Stimulated activated naive CD4-positive, alpha-beta T cell treated with Interleukin-2 at 50 U/mL for 16 hours (primary cell): ENCODE measurements at places on chromosomes 13 and 19.

DNA sequence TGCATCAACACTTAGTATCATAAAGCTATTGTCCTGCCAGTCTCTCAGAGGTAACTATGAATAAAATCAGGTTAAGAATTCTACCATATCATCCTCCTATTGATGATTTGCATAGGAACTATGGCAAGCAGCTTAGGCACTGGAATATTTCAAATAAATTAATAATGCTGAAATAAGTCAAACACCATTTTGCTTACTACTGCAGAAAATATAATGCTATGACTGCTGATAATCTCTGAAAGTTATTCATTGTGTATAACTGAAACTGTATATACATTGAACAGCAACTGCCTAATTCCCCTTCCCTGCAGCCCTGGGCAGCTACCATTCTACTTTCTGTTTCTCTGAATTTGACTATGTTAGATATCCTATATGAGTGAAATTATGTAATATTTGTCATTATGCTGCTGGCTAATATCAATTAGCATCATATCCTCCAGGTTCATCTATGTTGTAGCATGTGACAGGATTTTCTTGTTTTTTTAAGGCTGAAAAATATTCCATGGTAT, 318.8 kb upstream of the SGCG start:
- DNase-seq: no peak

DNA sequence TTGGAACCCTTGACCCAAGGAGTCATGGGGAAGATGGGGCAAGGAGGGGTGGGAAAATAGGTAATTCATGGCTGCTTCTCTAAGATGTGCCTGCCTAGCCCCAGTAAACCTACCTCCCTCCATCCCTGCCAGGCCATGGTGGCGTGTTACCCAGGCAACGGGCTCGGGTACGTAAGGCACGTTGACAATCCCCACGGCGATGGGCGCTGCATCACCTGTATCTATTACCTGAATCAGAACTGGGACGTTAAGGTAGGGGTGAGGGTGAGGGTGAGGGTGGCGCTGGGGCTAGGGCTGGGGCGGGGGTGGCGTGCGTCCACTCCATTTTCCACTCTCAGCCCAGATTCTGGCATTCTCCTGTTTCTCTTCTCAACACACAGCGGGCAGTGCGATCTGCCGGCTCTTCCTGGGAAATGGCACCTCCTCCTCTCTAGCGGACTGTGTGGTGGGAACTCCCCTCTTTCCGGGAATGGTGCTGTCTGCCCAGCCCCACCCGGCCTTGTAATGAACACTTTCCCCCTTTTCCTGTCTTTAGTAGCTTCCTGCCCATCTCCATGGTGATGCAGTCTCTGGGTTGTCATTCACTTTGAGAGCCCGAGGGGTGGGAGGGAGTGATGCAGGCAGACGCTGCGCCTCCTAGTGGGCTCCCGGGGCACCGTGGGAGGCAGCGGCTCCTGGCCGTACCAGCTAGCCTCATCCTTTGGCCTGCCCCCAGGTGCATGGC, 7.6 kb downstream of the EGLN2 start:
- DNase-seq: peak; percentile 72

DNA sequence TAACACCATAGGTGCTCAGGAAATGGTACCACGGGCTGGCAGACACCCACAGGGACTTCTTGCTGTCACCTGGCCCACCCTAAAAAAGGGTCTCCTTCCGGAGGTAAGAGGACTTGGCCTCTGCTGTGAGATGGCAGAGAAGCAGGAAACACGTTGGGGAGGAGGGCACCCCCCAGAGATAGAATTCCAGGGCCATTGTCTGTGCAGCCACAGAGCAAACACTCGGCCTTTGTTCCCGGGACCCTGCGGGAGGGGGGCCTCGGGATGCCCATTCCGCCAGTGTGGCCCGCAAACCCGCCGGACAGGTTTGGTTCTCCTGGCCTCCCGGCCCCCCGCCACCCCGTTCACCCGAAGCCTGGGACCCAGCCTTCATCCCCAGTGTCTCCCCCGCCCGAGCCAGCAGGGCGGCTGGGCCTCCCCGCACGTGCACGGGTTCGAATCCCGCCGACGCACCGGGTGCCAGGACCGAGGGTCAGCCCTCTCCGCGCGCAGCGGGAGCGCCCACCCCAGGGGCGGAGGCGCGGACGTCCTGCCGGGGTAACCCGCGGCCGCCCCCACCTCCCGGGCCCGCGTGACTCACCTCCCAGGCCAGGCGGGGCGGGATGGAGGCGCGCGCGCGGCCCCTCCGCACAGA, 714 bp downstream of the PLPP2 start:
- DNase-seq: no peak

DNA sequence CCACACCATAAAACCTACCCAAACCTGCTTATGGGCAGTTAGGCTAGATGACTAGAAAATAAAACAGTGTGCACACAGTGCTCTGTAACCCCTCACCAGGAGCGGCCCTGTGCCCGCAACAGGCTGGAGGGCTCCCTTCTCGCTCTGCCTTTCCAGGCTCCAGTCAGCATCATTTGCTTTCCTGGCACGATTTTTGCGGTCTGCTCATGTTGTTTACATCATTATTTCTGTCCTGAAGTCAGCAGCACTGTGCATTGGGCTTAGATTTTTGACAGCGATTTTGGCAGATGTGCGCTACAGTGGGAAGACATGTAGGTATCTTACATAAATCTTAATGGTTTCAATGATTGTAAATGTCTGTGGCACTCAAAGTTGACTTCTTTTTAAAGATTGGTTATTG, 344.0 kb downstream of the MTUS2 start:
- DNase-seq: no peak

DNA sequence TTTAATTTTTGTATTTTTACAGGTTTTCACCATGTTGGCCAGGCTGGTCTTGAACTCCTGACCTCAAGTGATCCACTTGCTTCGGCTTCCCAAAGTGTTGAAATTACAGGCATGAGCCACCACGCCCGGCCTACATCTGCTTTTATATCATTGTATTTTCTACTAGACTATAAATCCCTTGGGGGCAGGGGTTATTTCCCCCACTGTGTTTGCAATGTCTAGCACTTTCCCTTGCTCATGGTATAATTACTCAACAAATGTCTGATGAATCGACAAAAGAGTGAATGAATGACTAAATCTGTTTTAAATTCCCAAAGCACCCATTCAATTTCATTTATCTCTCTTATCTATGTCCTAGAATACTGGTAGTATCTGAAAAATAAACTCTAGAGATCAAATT, 244.5 kb upstream of the CSNK1A1L start:
- DNase-seq: no peak

- peak; percentile 16 for DNase-seq
Measured at GRCh38 chr13:114111577-114111976, 20.8 kb downstream of the RASA3 start.

GRCh38 chr19:41708481-41708880, at the start of gene CEACAM5:
Gene CEACAM5, plus strand, starts transcription at chr19:41708626. Its CDS starts 106 bp downstream, at chr19:41708732.
- no peak for DNase-seq

DNA sequence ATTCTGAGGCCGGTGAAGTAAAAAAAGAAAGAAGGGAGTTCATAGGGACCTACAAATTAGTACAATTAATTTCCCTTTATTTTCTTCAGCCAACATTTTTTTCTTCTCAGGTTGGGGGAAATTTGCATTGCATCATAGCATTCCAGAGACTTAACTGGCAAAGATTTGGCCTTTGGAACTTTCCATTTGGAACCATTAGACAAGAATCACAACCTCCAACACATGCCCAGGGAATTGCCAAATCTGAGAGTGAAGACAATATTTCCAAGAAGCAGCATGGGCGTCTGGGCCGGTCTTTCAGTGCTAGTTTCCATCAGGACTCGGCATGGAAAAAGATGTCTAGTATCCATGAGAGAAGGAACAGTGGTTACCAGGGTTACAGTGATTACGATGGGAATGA, 6.4 kb upstream of the ERCC5 start:
- DNase-seq: no peak

DNA sequence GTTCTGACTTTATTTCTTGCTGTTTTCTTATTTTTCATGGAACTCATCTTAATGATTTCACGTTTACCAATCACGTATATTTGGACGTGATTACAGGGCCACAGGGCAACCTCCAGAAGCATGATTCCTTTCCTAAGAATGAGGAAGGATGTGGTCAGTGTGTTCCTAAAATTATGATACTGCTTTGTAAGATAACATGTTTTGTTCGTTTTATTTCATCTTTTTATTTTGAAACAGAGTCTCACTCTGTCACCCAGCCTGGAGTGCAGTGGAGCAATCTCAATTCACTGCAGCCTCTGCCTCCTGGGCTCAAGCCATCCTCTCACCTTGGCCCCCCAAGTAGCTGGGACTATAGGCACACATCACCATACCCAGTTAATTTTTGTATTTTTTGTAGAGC, 24.8 kb upstream of the LAIR1 start:
- DNase-seq: no peak

GRCh38 chr19:58014141-58014540, 11.5 kb upstream of the ZNF606 start:
- no peak for DNase-seq

GRCh38 chr13:104773775-104774174, 1707.6 kb upstream of the SLC10A2 start:
- no peak for DNase-seq

DNA sequence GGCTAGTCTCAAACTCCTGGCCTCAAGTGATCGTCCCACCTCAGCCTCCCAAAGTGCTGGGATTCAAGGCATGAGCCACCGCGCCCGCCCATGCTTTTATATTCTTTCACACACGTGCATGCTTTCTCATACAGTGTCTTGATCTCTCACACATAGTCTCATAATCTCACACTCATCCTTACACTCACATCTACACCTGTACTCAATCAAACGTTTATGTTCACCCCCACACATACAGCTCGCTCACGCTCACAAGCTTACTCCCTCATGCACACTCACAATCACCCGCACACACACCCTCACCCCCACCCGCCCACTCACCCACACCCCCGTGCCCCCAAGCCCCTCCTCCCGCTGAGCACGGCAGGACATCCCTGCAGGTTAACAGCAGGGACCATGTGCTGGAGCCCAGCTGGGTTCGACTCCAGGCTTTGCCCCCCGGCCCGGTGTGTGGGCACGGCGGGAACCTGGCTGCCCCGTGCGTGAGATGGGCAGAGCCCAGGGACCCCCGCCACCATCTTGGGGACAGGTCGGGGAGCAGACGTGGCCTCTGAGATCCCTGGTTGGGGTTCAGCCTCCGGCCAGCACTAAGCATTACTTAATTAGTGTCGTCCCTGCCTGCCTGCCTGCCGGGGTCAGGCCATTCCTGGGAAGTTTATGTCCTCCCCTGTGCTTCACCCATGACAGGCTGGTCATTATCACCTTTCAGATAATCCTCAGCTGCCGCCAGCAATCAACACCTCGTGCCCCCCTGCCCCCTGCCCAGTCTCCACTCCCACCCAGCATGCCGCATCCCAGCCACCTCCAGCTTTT, 11.4 kb downstream of the SBK2 start:
- DNase-seq: no peak

GRCh38 chr13:31209172-31209840, 9.5 kb downstream of the B3GLCT start:
- no peak for DNase-seq

DNA sequence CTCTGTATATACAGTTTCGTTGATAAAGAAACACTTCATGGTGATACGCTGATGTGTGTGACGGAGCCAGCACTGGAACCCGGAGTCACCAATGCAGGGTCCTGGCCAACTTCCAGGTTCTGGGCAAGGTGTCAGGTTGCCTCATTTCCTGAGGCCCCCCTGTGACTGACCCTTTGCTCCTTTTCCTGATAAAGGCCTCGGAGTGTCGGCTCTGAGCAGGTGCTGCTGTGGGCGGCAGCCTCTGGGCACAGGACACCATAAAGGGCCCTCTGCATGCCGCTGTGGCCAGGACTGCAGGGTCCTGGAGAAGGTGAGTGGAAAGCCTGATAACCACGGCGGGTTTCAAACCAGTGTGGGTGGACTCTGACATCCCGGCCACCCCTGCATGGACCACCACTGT, 17.3 kb upstream of the MYDGF start:
- DNase-seq: no peak

- no peak for DNase-seq
Measured at GRCh38 chr19:57075801-57076492, 43.8 kb upstream of the USP29 start.

- no peak for DNase-seq
Measured at GRCh38 chr13:21150013-21150412, 26.3 kb downstream of the SKA3 start.

GRCh38 chr13:29227576-29227975, 367.9 kb downstream of the SLC7A1 start:
- DNase-seq: no peak

- DNase-seq: no peak
Measured at GRCh38 chr13:43939086-43939485, 59.4 kb downstream of the LACC1 start.

- DNase-seq: no peak
Measured at GRCh38 chr13:54750521-54750920, 1721.9 kb downstream of the OLFM4 start.

DNA sequence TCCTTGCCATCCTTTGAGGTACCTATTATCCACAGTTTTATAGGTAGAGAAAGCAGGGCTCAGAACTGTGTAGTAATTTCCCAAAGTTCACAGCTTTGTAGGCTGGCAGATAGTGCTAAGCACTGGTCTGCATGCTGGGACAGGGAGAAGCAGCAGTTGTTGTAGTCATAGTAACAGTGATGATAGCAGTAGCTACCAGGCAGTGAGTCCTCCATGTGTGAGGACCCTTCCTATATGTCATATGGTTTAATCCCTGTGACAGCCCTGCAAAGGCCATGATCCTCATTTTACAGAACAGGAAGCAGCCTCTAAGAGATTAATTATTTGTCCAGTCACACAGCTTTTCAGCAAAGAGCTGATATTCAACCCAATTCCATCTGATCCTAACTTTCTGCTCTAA, 21.0 kb downstream of the SERP2 start:
- DNase-seq: no peak

- no peak for DNase-seq
Measured at GRCh38 chr13:75760131-75761021, 124.2 kb downstream of the LMO7 start.

GRCh38 chr13:113863524-113864272, at the start of gene GAS6:
Gene GAS6, minus strand, starts transcription at chr13:113864076. Its CDS starts 156 bp downstream, at chr13:113863920.
- peak; percentile 15 for DNase-seq

- no peak for DNase-seq
Measured at GRCh38 chr13:73299787-73300186, 241.0 kb downstream of the KLF5 start.

GRCh38 chr19:15479391-15480345, at the start of gene PGLYRP2:
Gene PGLYRP2, minus strand, starts transcription at chr19:15479501. Its CDS starts 130 bp downstream, at chr19:15479371.
- DNase-seq: no peak

DNA sequence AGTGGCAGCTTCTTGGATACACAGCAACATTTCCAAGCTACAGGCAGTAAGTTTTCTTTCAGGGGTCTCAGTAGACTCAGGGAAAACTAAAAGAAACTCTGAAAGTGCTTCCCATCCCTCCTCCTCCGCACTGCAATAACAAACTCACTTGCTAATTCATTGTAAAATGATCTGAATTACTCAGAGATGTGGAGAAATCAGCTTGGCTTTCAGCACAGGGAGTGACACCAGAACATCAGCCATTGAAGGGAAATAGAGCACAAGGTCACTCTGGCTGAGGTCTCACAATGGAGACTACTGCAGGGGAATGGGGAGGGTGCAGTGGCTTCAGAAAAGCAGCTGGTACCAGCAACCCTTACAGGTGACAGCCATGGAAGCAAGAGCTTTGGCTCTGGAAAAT, 137.3 kb upstream of the SERP2 start:
- DNase-seq: no peak

GRCh38 chr13:85626603-85627002, 172.6 kb downstream of the SLITRK6 start:
- DNase-seq: no peak
